Neural crest cell (in vitro differentiated cells): ENCODE measurements at places on chromosomes 12 and 14. TPM values are rescaled to one million over a fixed set of nuclear protein-coding genes. Genes with fewer than 3 reads are reported as not detected.

LBHD2 gene
- total RNA-seq, result not detected in 2 replicates

- no peak for DNase-seq
- no peak overlapping the region for H3K4me3 ChIP-seq
- H3K27ac ChIP-seq, result no peak overlapping the region
- H3K36me3 ChIP-seq, result no peaks in the 10 kb centered on the region
- H3K27me3 ChIP-seq, result peaks cover 6% of the 10 kb centered on the region
Measured at GRCh38 chr12:55607821-55608594, 28.7 kb upstream of the OR10P1 start.

DENND5B gene
- total RNA-seq, result 33.2 and 33.9 TPM in 2 replicates

MGST1 gene
- 303 and 325 TPM in 2 replicates for total RNA-seq

DNA sequence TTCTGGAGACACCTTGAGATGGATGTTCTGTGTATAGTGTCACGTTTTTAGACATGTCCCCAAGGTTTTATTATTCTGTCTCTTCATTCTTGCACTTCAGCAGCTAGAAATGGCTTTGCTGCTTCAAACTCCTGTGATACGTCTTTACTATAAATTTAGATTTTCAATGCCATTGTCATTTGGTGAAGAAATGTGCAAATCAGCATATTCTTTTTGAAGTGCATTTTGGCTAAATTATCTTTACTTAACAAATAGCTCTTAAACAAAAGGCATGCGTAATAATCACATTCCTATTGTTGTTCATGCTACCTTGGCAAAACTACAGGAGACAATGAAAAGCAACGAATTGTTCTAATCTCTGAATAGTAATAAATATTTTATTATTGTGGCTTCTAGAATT lies 502.9 kb upstream of the SYT1 start:
- DNase-seq, result no peak
- H3K27ac ChIP-seq, result no peak overlapping the region
- no peak overlapping the region for H3K4me3 ChIP-seq
- H3K4me1 ChIP-seq, result no peaks in the 10 kb centered on the region
- H3K36me3 ChIP-seq, result no peaks in the 10 kb centered on the region
- no peaks in the 10 kb centered on the region for H3K27me3 ChIP-seq

DNA sequence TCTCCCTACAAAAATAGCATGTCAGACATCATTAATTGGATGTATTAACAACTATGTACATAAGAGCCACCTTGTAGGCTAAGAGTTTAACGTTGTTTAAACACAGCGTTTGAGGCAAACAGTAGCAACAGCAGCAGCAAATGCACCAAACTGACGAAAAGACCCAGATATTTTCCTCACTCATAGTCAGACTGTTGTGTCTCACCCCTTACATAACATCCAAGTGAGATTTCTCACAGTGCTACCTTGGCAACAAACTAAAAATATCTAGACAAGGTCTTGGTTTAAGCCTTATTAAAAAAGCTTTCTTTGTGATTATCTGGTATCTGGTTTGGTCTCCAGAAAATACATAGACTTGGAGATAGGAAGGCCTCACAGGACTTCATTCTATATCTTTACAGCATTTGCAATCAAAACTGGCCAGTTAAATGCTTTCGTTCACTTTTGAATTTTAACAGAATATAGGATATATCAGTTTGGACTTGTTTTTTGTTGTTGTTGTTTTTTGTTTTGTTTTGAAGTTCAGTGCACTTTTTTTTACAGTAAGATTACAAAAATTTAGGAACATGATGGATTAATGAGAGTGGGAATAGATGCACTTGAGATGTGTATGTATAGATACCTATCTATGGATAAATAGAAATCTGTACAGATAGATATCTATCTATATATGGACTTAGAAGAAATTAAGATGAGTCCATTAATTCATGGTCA lies 4.1 kb downstream of the BHLHE41 start:
- peak overlapping the region; percentile 83 for H3K4me3 ChIP-seq
- no peak overlapping the region for H3K27ac ChIP-seq
- H3K27me3 ChIP-seq, result peaks cover 81% of the 10 kb centered on the region
- H3K4me1 ChIP-seq, result peaks cover 26% of the 10 kb centered on the region
- no peak for DNase-seq

TSPAN19 gene
- total RNA-seq, result 0.36 and 0.84 TPM in 2 replicates

VRTN gene
- total RNA-seq, result not detected in 2 replicates

GRCh38 chr12:3885277-3886094 lies 12.3 kb upstream of the PARP11 start:
- H3K4me3 ChIP-seq, result no peak overlapping the region
- peaks cover 12% of the 10 kb centered on the region for H3K4me1 ChIP-seq
- H3K27me3 ChIP-seq, result no peaks in the 10 kb centered on the region
- no peak for DNase-seq
- no peaks in the 10 kb centered on the region for H3K36me3 ChIP-seq

- peaks cover 21% of the 10 kb centered on the region for H3K27me3 ChIP-seq
- H3K4me3 ChIP-seq, result no peak overlapping the region
- no peak overlapping the region for H3K27ac ChIP-seq
- DNase-seq, result no peak
Measured at GRCh38 chr12:112711026-112711425, 80.5 kb upstream of the RPH3A start.

DNA sequence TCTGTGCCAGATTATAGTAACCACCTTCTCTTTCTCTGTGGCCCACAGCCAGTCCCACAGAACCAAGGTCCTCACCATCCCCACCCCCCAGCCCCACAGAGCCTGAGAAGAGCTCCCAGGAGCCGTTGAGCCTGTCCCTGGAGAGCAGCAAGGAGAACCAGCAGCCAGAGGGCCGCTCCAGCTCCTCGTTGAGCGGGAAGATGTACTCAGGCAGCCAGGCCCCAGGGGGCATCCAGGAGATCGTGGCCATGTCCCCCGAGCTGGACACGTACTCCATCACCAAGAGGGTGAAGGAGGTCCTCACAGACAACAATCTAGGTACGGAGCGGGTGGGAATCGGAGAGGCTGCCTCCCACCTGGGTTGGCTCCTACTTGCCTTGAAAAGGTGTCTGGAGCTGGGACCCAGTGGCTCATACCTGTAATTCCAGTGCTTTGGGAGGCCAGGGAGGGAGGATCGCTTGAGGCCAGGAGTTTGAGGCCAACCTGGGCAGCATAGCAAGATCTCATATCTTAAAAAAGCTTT lies 34.4 kb downstream of the PHETA1 start:
- no peaks in the 10 kb centered on the region for H3K27me3 ChIP-seq
- H3K36me3 ChIP-seq, result no peaks in the 10 kb centered on the region
- no peak for DNase-seq
- no peaks in the 10 kb centered on the region for H3K4me1 ChIP-seq

SDR39U1 gene
- 64.6 and 76.7 TPM in 2 replicates for total RNA-seq

BTBD6 gene
- 33.6 and 36.6 TPM in 2 replicates for total RNA-seq

- no peaks in the 10 kb centered on the region for H3K4me1 ChIP-seq
- no peak for DNase-seq
- H3K27ac ChIP-seq, result no peak within 1 kb of the TSS
- no peaks in the 10 kb centered on the region for H3K36me3 ChIP-seq
- H3K4me3 ChIP-seq, result no peak within 1 kb of the TSS
- peaks cover 13% of the 10 kb centered on the region for H3K27me3 ChIP-seq
Measured at GRCh38 chr12:8156845-8157244, at the start of gene ZNF705A. Gene ZNF705A, plus strand, starts transcription at chr12:8157015. Its CDS starts 15,611 bp downstream, at chr12:8172626.

GZMH gene
- total RNA-seq, result not detected in 2 replicates

- H3K4me1 ChIP-seq, result peaks cover 46% of the 10 kb centered on the region
- no peak for DNase-seq
- peak overlapping the region; percentile 73 for H3K27ac ChIP-seq
- peaks cover 8% of the 10 kb centered on the region for H3K36me3 ChIP-seq
- peaks cover 8% of the 10 kb centered on the region for H3K27me3 ChIP-seq
Measured at GRCh38 chr12:121806546-121807423, 3.0 kb downstream of the SETD1B start.

ASCL1 gene
- 4.3 and 5.1 TPM in 2 replicates for total RNA-seq

- no peak for DNase-seq
- H3K4me3 ChIP-seq, result peak overlapping the region; percentile 11
- H3K27me3 ChIP-seq, result no peaks in the 10 kb centered on the region
- peaks cover 63% of the 10 kb centered on the region for H3K4me1 ChIP-seq
Measured at GRCh38 chr14:70014406-70015095, 135.3 kb downstream of the SMOC1 start.

DNA sequence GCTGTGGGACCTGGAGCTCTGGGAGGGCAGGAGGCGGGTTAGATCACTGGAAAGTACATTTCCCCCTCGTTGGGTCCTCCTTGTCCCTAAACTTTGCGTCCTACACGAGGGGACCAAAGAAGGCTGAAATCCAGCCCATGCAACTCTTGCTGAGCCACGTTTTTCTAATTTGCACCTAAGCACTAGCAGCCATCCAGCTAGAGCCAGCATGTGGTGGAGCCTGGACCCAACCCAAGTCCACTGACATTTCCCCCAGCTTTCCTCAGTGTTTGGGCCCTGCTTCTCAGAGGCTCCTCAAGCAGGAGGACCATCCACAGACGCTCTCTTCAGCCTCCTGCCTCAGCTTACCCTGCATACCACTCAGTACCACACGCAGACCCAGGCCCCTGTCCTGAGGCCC lies 49.7 kb downstream of the TSPAN11 start:
- no peak for DNase-seq
- H3K36me3 ChIP-seq, result no peaks in the 10 kb centered on the region
- H3K27me3 ChIP-seq, result no peaks in the 10 kb centered on the region
- H3K27ac ChIP-seq, result no peak overlapping the region
- H3K4me1 ChIP-seq, result peaks cover 13% of the 10 kb centered on the region

GRCh38 chr12:61687407-61687806 lies 572.8 kb upstream of the USP15 start:
- no peak overlapping the region for H3K4me3 ChIP-seq
- no peaks in the 10 kb centered on the region for H3K27me3 ChIP-seq
- no peak for DNase-seq
- no peak overlapping the region for H3K27ac ChIP-seq

FGF6 gene
- not detected in 2 replicates for total RNA-seq

KRT82 gene
- total RNA-seq, result not detected in 2 replicates

DNA sequence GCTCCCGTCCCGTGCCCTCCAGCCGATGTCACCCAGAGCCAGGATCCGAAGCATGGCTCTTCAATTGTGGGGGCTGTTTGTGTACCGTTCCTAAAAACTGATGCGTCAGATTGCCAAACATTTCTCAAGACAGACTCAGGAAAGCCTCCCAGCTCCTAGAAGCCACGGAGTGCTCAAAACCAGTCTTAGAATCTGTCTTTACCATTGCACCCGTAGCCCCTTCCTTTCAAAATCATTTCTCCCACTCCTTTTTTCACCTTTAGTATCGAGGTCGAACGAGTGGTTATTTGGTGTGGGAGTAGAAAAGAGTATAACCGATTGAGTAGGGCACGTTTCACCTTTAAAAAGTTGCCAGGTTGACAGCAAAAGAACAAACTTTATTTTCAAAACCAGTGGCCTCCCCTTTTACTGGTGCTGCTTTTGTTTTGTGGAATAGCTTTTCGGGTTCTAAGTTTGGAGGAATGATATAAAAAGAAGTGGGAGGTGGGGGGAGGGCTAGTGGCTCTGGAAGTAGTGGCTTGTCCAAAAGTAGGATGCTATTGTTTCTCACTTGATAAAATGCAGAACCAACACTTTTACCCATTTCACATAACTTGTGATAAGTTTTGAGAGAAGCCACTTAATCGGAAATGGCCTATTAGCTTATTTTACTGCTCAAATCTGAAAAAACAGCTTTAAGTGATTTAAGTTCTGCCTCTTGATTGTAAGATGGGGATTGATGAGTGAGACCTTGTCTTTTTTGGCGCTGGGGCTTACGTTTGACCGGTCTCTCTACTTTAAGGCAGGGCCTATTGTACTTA lies 803 bp downstream of the STK38L start:
- peak overlapping the region; percentile 100 for H3K27ac ChIP-seq
- no peaks in the 10 kb centered on the region for H3K27me3 ChIP-seq
- H3K4me1 ChIP-seq, result peaks cover 28% of the 10 kb centered on the region
- H3K4me3 ChIP-seq, result peak overlapping the region; percentile 98
- no peak for DNase-seq

DNA sequence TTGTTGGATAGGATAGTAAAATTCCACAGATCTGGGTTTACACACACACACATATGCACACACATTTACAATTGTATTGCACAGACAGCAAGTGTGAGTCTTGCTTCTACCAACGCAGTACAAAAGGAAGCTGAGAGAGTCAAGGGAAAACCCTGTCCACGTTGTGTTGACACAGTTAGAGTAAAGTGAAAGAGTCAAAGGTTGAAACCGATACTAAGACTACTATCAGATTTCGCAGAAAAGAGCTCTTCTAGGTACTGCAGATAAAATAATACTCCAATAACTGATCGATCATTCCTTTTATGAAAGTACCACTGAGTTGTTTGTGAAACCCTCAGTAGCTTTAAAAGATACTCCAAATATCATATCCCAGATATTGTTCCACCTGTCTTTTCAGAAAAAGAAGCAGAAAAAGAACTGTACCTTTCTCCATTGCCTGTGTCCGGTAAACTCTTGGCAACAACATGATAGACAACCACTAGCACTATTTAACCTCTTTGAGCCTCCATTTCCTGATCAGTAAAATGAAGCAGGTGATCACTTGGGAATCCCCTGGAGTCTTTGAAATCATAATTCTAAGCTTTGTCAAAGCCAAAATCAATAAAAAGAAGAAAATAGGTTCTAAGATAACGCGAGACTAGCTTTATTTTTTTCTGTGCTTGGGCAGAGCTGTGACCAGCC lies 224.6 kb upstream of the FOXN3 start:
- no peaks in the 10 kb centered on the region for H3K4me1 ChIP-seq
- no peaks in the 10 kb centered on the region for H3K36me3 ChIP-seq
- no peak overlapping the region for H3K4me3 ChIP-seq

- DNase-seq, result no peak
- no peaks in the 10 kb centered on the region for H3K27me3 ChIP-seq
- H3K4me3 ChIP-seq, result peak overlapping the region; percentile 18
- H3K36me3 ChIP-seq, result peaks cover 3% of the 10 kb centered on the region
- peaks cover 74% of the 10 kb centered on the region for H3K4me1 ChIP-seq
Measured at GRCh38 chr14:68518166-68518565, 274.7 kb downstream of the ZFP36L1 start.

RERGL gene
- not detected in 2 replicates for total RNA-seq

DNA sequence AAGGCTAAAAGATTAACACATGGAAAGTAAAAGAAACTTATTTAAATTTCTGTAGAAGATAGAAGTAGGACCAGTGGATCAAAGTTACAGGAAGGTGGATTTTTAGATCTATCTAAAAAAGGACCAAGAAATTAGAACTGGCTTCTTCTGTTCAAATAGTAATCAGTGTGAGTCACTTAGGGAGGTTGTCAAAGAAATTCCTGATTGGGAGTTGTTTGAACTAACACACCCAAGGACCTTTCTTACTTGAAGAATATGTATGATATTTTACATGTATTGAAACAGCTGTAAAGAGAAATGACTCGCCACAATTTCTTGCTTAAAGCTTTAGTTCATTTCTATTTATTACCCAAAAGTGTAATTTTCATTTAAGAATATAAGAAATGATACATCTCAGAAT lies 256.9 kb downstream of the RAD51B start:
- DNase-seq, result no peak
- no peak overlapping the region for H3K27ac ChIP-seq
- no peak overlapping the region for H3K4me3 ChIP-seq
- no peaks in the 10 kb centered on the region for H3K27me3 ChIP-seq
- peaks cover 24% of the 10 kb centered on the region for H3K36me3 ChIP-seq
- peaks cover 34% of the 10 kb centered on the region for H3K4me1 ChIP-seq

RTN1 gene
- 14.9 and 18.0 TPM in 2 replicates for total RNA-seq

- no peaks in the 10 kb centered on the region for H3K4me1 ChIP-seq
- no peak overlapping the region for H3K27ac ChIP-seq
- no peak for DNase-seq
- H3K36me3 ChIP-seq, result no peaks in the 10 kb centered on the region
- H3K27me3 ChIP-seq, result no peaks in the 10 kb centered on the region
Measured at GRCh38 chr14:42424501-42424900, 817.8 kb downstream of the LRFN5 start.

ZDHHC22 gene
- 5.6 and 5.9 TPM in 2 replicates for total RNA-seq

GRCh38 chr12:106342397-106343213 lies 14.9 kb upstream of the POLR3B start:
- no peaks in the 10 kb centered on the region for H3K27me3 ChIP-seq
- DNase-seq, result no peak
- H3K4me1 ChIP-seq, result peaks cover 8% of the 10 kb centered on the region
